Right cardiac atrium (tissue), 5 donors: ENCODE measurements at places on chromosomes 13 and 19. TPM values are rescaled to one million over a fixed set of nuclear protein-coding genes. Genes with fewer than 3 reads are reported as not detected.

DNA sequence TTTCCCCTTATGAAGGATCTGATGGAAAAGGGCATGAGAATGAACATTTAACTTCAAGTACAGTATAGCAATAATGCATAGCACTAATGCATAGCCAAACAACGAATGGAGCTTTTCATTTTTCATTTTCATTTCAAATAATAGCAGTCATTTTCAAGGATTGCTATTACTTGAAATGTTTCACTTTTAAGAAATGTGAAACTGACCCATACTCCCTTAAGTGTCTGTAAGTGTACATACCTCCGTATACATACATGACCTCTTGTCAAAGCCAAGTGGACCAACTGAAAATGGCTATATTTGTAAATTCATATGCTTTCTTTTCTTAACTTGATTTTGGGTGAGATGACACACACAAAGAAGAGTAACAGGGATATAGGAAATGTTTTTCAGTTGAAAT, 3.8 kb downstream of the RAP2A start:
- DNase-seq: no peak

DNA sequence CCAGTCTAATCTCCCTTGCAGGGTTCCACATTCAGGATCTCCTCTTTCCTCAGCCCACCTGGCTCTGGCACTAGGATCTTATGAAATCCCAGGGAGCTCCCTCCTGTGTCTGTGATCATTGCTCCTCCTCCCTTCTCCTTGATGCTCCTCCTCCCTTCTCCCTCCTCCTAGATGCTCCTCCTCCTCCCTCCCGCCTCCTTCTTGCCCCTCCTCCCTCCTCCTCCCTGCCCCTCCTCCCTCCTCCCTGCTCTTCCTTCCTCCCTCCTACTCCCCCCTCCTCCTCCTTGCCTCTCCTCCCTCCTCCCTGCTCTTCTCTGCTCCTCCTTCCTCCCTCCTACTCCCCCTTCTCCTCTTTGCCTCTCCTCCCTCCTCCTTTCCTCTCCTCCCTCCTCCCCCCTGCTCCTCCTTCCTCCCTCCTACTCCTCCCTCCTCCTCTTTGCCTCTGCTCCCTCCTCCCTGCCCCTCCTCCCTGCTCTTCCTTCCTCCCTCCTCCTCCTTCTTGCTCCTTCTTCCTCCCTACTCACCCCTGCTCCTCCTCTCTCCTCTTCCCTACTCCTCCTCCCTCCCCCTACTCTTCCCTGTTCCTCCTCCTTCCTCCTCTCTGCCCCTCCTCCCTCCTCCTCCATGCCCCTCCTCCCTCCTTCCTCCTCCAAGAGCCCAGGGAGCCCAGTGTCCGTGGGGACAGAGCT, 14.9 kb upstream of the ZBTB7A start:
- DNase-seq: no peak

- no peak for DNase-seq
Measured at GRCh38 chr13:91520952-91521351, 122.5 kb downstream of the GPC5 start.

GRCh38 chr13:24617256-24618010, 62.8 kb upstream of the ATP12A start:
- DNase-seq: no peak

GRCh38 chr19:27744926-27745768, 1467.8 kb downstream of the UQCRFS1 start:
- DNase-seq: no peak

GRCh38 chr19:42250183-42250665, 4.7 kb downstream of the ERF start:
- peak; percentile 85 for DNase-seq

DNA sequence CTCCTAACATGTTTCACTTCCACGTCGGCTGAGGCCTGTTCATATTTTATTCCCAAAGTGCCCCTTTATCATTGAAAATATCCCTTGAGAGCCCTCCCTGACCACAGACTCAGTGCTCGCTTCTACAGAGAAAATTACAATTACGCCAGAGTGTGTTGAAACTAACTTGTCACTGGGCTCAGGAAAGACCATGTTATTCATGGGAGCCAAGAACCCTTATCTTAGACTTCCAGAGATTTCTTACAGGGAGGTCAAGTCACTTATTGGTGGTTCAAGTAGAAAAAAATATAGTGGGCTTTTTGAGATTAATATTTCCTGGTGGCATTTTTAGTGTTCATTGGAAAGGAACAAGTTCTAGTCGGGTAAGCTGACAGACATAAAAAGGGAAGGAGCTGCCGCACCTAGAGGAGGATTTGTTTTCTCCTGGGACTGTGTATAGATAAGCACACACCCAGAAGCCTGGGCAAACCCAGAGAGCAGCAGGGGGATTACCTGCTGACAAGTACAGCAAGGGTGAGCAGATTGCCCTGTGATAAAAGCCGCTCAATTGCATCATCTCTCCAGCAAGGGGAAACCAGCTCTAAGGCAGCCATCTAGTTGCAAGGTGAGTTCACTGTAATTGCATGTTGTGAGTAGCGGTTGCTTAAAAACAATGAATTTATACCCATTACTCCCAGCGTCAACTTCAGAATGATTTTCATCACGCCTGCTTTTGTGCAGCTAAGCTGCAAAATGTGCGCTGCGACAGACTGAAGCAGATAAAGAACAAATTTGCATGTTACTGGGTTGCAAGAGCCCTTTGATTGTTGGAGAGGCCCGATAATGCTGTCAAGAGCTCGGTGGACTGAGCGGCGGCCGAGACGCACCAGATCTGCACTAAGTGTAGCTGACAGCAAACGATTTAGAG, 46.2 kb downstream of the DCT start:
- DNase-seq: peak; percentile 70

PRTN3 gene
- not detected for polyA plus RNA-seq

CALR3 gene
- not detected for polyA plus RNA-seq

ZNF471 gene
- 2.8 TPM for polyA plus RNA-seq

VSTM1 gene
- polyA plus RNA-seq: not detected

SCAF1 gene
- 23.3 TPM for polyA plus RNA-seq
